ENCODE measurements at places on chromosomes 16 and 17. TPM values are rescaled to one million over a fixed set of nuclear protein-coding genes. Genes with fewer than 3 reads are reported as not detected.

GRCh38 chr17:77748436-77748835, 210.1 kb upstream of the TNRC6C start:
- no peak overlapping the region for H3K27ac ChIP-seq
- H3K27me3 ChIP-seq, result no peaks in the 10 kb centered on the region
- no peak overlapping the region for H3K4me3 ChIP-seq
- H3K4me1 ChIP-seq, result no peaks in the 10 kb centered on the region
- DNase-seq, result no peak

DNA sequence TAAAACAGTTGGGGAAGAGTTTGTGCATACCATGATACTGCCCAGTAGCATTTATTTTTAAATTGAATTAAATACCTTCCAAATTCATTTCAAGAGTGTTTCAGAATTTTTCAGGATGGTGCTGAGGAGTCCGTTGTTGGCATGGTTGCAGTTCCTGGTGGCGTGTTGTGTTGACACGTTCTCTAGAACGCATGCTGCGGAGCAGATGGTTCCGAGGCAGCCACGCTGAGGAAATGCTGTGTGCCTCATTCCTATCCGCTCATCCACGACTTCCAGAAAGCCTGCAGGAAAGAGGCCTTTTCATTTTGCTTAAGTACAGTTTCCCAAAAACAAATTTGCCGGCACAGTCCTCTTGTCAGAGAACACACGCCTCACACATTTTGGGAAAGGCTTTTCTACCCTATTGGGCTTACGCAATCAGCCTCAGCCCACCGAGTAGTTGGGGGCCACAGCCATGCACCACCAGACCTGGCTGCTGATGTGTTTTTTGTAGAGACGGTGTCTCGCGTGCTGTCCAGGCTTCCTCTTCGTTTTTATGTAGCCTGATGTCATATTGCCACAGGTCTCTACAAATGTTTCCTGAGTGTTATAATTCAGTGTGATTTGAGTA, 32.1 kb upstream of the IL17C start:
- H3K4me1 ChIP-seq, result peaks cover 20% of the 10 kb centered on the region
- H3K27ac ChIP-seq, result no peak overlapping the region
- no peaks in the 10 kb centered on the region for H3K27me3 ChIP-seq
- H3K36me3 ChIP-seq, result peaks cover 80% of the 10 kb centered on the region
- no peak for DNase-seq

GRCh38 chr17:61755668-61756067, 107.7 kb downstream of the BRIP1 start:
- H3K27ac ChIP-seq, result no peak overlapping the region
- H3K36me3 ChIP-seq, result no peaks in the 10 kb centered on the region
- no peak for DNase-seq
- no peak overlapping the region for H3K4me3 ChIP-seq
- no peaks in the 10 kb centered on the region for H3K4me1 ChIP-seq

DNA sequence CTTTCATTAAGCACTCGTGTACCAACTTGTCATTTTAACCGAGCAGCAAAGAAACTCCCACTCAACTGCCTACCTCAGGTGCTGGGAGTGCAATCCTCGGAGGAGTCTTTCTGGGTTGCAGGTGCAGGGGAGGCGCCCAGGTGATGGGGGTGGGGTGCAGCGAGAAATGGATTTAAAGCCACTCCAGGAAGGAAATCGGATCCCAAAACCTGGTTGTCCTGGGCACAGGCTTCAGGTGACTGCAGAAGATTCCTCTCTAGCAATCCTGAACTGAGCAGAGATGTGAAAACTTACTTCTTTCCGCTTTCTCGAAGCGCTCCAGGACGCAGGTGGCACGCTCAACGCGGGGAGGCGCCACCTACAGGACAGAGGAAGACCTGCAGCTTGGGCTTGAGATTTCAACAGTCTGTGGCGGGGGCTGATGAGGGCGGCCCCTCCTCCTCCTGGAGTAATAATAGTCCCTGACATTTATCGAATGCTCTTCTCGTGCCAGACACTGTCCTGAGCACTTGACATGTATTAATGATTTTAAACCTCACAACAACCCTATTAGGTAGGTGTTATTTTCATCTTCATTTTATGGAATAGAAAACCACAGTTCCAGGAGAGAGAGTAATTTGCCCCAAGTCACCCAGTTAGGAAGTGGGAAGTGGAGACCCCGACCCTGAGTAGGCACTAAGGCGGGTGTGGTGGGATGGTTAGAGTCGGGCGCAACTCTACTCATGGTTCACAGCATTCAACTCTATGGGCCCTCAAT, 27.2 kb upstream of the SKAP1 start:
- peaks cover 96% of the 10 kb centered on the region for H3K27me3 ChIP-seq
- no peaks in the 10 kb centered on the region for H3K36me3 ChIP-seq

GRCh38 chr16:86512301-86512859, 2.1 kb downstream of the FOXF1 start:
- H3K4me3 ChIP-seq, result no peak overlapping the region
- peaks cover 100% of the 10 kb centered on the region for H3K27me3 ChIP-seq
- H3K4me1 ChIP-seq, result peaks cover 58% of the 10 kb centered on the region

DNA sequence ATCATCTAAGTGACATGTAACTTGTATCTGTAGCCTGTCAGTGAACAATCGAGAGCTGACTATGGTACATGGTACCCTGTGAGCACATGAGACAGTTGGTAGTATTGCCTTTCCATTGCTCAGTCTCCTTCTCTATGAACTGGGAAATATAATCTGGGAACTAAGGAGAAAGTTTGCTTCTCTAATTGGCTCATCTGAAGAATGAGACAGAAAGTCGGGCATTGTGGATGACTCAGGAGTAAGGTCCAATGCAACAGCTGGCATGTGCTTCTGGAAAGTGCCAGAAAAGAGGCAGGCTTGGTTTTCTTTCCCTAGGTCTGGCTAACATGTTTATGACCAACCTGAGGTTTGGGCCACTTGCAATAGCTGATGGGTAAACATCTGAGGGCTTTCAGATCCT, 51.9 kb downstream of the ZZEF1 start:
- H3K4me1 ChIP-seq, result no peaks in the 10 kb centered on the region
- H3K27ac ChIP-seq, result no peak overlapping the region
- no peak overlapping the region for H3K4me3 ChIP-seq
- H3K27me3 ChIP-seq, result no peaks in the 10 kb centered on the region

DNA sequence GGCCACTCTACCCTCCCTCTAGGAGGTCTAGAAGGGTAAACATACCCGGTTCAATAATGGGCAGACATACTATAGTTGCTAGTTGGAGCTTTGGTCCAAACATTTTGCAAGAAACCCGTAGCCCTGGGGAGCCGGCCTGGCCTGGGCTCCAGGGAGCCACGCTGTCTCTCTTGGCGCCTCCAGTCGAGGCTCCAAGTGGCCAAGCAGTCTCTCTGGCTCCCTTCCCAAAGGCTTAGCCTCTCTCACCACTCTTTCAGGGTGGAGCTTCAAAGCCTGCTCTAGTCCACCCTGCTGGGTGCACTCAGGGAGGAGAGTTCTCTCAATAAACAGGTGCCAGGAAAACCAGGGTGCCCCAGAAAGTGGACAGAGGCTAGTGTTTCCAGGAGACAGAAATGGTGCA, 32.2 kb downstream of the RCVRN start:
- H3K4me1 ChIP-seq, result no peaks in the 10 kb centered on the region
- H3K27me3 ChIP-seq, result no peaks in the 10 kb centered on the region
- H3K27ac ChIP-seq, result no peak overlapping the region
- H3K4me3 ChIP-seq, result no peak overlapping the region
- no peaks in the 10 kb centered on the region for H3K36me3 ChIP-seq
- DNase-seq, result no peak

DNA sequence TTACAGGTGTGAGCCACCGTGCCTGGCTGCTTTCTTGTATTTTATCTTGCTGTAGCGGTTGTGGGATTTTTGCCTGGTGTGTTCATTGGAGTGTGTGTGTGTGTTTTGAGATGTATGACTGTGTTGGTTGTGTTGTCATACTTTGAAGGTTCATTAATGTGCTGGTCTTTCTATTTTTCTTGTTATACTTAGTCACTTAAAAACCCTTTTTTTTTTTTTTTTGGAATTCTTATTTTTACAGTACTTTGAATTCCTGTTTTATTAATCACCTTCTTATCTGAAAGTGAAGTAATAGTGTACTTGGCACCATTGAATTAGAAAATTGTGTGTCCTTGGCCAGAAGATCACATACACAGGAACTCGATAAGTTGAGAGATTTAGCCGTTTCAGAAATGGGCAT, 30.2 kb downstream of the TENT4B start:
- H3K4me3 ChIP-seq, result no peak overlapping the region
- no peak overlapping the region for H3K27ac ChIP-seq
- peaks cover 32% of the 10 kb centered on the region for H3K4me1 ChIP-seq
- no peak for DNase-seq
- H3K27me3 ChIP-seq, result no peaks in the 10 kb centered on the region
- H3K36me3 ChIP-seq, result no peaks in the 10 kb centered on the region

DNA sequence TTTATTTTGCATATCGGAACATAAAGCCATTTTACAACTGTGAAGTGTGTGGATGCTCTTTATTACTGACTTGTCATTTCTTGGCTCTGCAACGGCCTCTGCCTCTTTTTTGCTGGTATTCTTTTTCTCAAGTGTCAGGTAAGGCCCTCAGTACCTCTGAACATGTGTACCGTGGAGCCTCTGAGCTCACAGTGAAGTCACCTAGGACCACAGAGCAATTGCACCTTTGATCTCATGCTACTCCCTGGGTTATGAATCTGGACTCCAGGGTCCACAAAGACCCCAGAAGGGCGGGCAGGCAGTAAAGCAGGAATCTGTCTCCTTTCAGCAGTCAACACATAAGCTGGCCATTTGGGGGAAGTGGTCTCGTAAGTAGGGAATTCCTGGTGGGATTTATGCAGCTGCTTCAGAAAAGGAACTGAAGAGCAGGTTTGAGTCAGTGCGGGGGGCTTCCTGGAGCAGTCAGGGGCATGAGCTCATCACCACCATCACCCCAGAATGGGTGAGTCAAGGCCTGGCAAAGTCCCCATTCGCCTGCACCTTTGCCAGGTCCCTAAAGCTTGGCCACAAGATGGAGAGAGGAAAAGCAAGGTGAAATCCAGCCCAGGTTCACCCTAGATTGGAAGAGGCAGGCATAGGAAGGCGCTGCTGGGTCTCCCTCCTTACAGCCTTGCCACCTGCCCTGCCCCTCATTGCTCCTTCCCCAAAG, 33.0 kb downstream of the TBX4 start:
- H3K4me1 ChIP-seq, result no peaks in the 10 kb centered on the region
- peaks cover 41% of the 10 kb centered on the region for H3K27me3 ChIP-seq
- H3K27ac ChIP-seq, result no peak overlapping the region
- no peak for DNase-seq

DNA sequence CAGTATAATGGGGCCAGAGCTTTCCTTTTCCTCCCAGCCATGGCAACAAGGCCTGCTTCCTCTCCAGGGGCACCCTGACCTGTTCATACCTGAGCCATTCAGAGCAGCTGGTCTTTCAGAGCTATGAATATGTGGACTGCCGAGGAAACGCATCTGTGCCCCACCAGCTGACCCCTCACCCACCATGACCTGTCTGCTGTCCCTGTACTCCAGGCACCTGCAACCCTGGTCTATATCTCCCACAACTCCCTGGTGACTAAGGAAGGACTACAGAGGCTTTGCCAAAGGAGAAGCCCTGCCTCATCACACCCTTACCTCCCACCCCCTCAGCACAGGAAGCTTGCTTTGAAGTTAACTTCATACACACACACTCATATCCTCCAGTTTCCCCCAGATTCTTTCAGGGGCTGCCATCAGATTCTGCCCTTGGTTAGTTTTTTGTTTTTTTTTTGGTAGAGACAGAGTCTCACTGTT, 6.0 kb downstream of the TMEM106A start:
- H3K4me1 ChIP-seq, result peaks cover 1% of the 10 kb centered on the region
- no peak overlapping the region for H3K27ac ChIP-seq
- DNase-seq, result no peak
- no peak overlapping the region for H3K4me3 ChIP-seq

MMP25 gene
- 1.2 TPM for total RNA-seq

EDC4 gene
- 33.2 TPM for total RNA-seq

LITAFD gene
- not detected for total RNA-seq

CD79B gene
- total RNA-seq, result 4.6 TPM

KCNJ16 gene
- not detected for total RNA-seq

CHST4 gene
- not detected for total RNA-seq

C17orf67 gene
- 1.1 TPM for total RNA-seq

All from left ventricle myocardium inferior (tissue), 1 donor.